ENCODE measurements at places on chromosomes 13 and 19.

DNA sequence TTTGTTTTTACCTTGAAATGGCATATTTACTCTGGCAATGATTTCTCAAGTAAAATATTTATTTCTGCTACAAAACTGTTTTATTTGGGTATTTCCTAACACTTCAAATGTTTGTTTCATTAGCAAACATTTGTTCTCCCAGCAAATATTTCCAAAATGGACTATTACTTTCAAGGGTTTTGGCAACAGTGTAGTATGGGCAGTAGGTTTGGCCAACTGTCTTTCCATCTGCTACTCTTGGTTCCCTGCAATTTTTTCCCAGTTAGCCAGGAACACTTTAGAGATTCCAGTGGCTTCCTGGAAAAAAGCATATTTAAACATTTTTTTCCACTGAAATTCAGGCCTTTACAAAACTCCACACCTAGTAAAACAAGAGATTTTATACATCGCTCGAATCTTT lies 466.6 kb downstream of the SLITRK6 start:
- no peak for DNase-seq

DNA sequence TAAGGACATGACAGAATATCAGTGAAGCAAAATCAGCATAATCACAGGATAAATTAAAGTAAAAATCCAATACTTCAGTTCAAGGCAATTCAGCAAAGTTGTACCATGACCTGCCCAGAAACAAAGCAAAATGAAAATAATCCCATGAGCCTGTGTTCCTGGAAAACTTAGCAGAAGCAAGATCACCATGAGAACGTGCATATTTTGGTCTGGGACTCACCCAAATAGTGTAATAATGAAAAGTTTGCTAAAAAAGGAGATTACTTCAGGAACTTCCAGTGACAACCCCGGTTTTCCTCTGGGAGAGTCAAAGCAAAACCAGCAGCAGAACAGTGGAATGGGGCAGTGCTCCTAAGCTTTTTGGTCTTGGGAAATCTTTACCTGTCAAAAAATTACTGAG lies 14.9 kb upstream of the RPL21 start:
- peak; percentile 21 for DNase-seq

GRCh38 chr19:47415953-47416642 lies 3.2 kb downstream of the MEIS3 start:
- DNase-seq: no peak

- DNase-seq: no peak
Measured at GRCh38 chr13:51524312-51524711, 60.0 kb upstream of the WDFY2 start.

DNA sequence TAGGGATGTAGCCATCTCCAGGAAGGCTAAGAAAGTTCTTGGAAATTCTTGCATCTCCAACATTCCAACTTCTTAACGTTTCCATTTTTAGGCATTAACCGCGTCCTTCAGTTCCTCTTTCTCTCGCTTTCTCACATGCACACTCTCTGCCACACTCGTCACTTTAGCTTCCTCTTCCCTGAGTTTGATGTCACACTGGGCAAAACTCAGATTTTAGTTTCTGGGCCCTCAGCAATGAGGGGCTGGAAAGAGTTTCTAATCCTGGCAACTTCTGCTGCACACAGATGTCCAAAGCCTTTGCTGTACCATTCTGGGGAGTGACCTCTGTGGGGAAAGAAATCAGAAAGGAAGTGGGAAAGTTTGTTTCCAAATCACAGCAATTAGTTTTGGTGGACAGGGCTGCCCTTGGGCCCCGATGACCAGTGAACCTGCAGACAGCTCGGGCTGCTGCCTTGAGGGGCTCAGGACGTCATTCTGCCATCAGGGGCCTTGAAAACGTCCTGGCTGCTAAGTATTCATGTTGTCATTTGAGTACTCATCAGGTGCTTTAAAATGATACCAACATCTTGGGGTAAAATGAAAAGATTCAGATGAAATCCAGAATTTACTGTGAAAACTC lies 89.3 kb downstream of the KL start:
- DNase-seq: no peak

DNA sequence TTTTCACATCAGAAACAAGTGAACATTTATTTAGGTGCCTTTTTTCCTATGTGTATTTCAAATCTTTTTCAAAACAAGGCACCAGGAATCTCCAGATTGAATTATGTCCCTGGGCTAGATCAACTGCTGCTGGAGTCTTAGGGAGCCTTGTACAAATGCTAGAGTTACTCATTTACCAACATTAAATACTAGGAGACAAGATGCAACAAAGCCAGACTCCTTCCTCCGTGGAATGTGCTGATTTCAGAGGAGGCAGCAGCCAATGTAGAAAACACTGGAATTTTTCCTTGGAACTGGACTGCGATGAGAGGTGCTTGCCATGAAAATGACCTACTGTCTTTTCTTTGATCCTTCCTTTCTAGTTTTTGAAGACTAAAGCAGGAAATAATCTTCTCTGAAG lies 1514.7 kb upstream of the MIR17HG start:
- DNase-seq: no peak

DNA sequence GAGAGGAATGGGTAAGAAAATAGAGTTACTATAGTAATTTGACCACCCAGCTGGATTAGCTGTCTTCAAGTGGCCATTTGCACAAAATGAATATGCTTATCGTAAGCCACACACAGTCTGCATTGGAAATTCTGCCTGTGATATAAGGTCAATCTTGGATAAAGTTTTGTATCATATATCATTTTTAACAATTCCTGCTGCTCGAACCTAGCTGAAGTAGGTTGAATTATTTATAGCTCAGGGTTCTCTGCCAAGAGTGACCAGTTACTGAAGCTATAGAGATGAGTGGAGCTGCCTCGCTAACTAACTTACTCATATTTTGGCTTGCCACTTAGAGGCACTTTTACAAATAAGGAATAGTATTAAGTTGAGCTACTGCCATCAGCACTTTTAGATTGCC lies 220.9 kb downstream of the RGCC start:
- no peak for DNase-seq

- DNase-seq: no peak
Measured at GRCh38 chr13:39536274-39536673, 66.7 kb downstream of the LHFPL6 start.

GRCh38 chr13:45055902-45056648 lies 64.2 kb upstream of the GTF2F2 start:
- no peak for DNase-seq

DNA sequence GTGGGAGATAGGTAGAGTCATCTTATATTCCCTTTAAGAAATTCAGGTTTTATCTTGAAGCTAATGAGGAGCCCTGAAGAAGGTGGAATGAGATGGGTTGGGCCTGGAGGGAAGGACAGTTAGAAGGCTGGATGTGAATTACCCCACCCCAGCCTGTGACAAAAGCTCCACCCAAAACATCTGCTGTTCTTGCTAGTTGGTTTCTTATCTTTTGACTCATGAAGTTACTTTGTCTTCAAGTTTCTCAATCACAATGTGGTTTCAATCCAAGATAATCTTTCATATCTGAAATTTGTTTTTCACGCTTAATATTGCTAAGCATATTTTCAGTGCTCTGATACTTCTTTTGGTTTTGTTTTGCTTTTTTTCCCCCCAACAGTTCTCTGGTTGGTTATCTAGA lies 38.3 kb upstream of the HMGB1 start:
- DNase-seq: no peak

- no peak for DNase-seq
Measured at GRCh38 chr13:114054830-114055439, 77.5 kb downstream of the RASA3 start.

DNA sequence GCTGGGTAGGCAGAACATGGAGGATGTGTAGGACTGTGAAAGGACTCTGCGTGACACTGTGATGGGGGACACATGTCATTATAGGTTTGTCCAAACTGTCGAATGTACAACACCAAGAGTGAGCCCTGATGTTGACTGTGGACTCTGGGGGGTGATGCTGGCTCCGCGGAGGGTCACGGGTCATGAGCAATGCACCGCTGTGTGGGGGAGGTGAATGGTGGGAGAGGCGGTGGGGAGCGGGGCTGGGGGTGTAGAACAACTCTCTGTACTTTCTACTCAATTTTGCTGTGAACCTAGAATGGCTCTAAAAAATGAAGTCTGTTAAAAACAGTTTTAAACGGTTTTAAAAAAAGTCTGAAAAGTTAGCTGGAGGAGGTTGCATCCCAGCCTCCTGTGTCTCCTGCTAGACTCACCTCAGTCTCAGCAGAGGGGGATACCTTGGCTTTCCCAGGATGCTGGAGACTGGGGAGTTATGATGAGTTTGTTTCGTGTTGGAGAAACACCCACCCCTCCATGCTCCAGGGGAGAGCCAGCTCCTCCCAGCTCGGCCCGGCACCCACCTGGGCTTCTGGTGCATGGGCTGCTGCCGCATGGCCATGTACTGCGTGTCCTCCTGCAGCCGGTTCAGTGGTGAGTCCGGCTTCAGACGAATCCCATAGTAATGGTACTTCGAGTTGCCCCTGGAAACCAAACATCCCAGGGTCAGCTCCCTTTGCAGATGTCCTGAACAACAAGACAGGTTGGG lies 34.7 kb upstream of the RANBP3 start:
- no peak for DNase-seq

GRCh38 chr13:48782429-48782840 lies 128.7 kb downstream of the CYSLTR2 start:
- DNase-seq: no peak

DNA sequence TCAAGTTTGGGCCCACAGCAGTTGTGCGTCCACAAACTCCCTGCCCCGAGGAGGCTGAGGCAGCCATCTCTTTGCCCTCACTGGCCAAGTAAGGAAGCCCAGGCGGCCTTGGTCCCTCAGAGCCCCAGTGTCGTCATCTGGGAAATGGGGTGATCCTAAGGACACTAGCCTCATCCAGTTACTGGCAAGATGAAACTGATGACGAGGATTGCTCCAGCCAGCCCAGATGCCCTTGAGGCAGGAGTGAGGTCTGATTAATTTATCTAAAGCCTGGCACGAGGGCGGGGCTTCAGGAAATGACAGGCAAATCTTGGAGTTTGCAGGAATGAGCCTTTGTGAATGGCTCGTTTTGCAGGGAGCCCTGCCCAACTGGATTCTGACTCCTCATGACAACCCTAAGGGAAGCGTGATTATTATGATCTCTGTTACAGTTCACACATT lies 5.6 kb downstream of the LIPE start:
- no peak for DNase-seq

DNA sequence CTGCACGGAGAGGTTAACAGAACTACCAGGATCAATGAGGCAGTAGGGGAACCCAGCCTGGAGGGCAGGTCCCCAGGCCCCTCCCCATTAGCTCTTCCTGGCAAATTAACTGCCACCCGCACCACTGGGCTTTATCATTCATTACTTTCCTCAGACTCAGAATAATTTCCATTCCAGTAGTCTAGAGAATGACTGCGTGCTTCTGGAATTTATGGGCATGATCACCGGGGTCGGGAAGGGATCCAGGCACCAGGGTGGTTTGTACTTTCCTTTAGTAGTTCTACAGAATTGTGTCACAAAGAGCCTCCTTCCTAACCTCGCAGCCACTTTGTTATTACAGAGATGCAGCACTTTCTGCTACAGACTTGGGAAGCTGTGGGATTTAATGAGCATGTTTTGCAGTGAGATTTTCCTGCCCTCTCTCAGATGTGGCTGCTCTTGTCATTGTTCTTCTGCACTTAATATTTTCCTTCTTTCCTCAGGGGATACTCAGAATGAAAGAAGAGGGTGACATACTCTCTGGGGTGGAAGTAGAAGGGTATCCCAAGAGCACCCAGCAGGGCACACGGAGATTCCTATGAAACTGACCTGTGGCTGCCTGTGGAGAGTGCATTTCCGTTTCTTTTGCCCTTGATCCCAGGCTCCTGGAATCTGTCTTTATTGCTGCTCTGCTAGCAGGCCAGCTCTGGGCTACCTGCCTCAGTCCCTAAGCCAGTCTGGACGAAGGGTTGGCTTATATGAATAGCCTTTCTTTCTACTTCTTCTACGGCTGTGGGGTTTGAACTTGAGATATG lies 285.0 kb upstream of the SLC10A2 start:
- DNase-seq: no peak

- DNase-seq: no peak
Measured at GRCh38 chr19:31674503-31675192, 325.4 kb upstream of the TSHZ3 start.

GRCh38 chr13:27245610-27246009 lies 5.7 kb upstream of the RPL21 start:
- no peak for DNase-seq

DNA sequence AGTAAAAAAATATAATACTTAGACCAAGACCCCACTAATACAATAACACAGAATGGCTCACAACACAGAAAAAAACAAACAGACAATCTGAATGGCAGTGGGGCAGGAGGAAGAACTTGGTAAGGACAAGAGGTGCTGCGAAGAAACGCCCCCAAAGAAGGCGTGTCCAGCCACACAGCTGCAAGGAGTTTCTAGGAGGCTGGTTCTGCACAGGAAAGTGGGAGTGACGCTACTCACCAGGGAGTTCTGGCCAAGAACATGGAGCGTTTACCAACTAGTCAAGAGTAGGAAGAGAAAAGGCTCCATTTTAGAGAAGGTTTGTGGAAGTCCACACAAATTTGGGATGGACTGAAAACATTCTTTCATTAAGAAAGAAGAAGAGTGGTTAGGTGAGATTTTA lies 95.3 kb upstream of the SLC15A1 start:
- no peak for DNase-seq

DNA sequence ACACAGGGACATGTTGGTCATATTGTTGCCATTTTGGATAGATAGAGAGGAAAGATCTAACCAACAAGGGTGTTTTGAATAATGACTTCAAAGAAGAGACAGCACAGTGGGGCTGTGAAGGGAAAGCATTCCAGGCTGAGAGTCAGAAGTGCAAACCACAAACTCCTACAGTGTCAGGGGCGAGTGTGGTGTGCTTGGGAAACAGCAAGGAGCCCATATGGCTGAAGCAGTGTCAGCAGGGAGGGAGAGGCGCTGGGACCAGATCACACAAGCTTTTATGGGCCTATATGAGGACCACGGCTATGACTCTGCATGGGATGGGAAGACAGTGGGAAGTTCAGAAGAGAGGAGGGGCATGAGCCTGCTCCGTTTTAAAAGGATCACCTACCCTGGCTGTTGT lies 166.4 kb downstream of the MYO16 start:
- no peak for DNase-seq

GRCh38 chr13:91174886-91175501 lies 172.5 kb upstream of the MIR17HG start:
- DNase-seq: no peak

Data from GM04503 (cell line).